Tibial nerve (tissue), 4 donors: ENCODE measurements at places on chromosomes 7 and 10. TPM values are rescaled to one million over a fixed set of nuclear protein-coding genes. Genes with fewer than 3 reads are reported as not detected.

Gene ENO4
- not detected for total RNA-seq

DNA sequence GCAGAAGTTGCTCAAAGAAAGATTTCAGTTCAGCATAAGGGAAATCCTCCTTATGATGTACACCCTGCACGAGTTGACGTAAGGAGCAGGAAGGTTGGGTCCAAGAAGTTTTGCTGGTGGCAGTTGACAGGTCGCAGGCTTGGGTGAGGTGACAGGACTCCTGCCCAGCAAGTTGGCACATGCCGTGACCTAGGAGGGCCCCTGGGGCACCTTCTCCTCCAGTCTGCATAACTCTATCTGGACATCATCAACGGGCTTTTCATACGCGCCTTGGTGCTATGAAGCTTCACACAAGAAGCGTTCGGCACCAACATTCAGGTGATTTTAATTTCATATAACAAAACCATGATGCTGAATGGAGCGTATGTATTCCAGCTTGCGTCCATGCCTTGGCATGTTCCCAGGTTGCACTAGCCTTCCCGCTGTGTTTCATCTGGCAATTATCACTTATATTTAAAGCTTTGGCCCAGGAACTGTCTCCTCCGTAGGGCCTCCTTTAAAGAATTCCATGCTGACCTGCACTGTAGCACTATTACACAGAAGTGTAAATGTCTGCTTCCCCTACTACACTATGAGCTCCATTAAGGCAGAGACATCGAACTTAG, 651.6 kb upstream of the FOXK1 start:
- no peak for DNase-seq

DNA sequence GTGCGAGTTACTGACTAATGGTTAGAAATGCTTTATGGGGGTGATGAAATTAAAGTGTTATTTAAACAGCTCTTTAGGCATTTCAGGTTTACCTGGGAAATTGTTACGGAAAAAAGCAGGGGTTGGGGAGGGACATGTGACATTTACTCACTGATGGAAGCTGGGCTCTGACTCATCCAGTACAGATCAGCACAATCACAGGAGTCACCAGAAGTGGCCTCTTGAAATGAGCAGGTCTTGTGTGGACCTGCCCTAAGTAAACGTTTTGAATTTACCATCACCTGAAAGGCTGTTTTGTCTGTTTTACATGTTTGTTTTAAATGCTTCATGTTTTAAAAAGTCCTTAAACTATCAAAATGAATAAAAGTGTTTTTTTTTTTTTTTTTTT, 2.3 kb downstream of the GLRX3 start:
- DNase-seq, result no peak

Gene GATAD1
- 91.2 TPM for total RNA-seq

DNA sequence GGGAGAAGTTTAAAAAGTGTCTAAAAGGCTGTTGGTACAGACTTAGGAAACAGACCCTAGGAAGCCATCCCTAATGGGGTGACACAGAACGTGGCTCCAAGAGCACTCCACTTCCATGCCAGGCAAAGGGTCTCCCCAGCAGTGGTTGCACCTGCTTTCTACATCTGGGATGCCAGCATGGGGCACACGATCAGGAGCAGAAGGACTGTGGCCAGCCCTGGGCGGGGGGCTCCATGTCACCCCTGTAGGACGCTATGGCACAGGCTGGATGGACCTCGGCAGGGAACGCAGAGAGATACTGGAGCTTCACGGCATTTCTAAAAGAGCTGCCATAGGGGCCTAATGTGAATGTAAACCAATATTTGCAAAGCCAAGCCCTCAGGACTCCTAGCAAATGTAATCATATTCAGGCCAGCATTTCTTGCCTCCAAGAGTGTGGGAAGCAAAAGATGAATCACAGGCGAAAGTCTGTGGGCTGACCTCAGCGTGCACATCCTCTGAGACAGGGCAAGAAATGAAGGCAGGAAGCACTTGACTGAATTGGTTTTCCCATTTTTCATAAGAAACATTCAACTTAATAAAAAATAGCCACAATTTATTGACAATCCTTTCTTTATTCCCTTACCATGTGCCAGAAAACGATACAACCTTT, 93.9 kb downstream of the ATXN7L1 start:
- peak; percentile 13 for DNase-seq

Gene OR13A1
- not detected for total RNA-seq

Gene CARD11
- total RNA-seq, result 2.9 TPM

Gene ADRB1
- 1.3 TPM for total RNA-seq

Gene EBLN1
- not detected for total RNA-seq

- no peak for DNase-seq
Measured at GRCh38 chr10:7383442-7383841, 27.4 kb downstream of the SFMBT2 start.

- DNase-seq, result no peak
Measured at GRCh38 chr10:13184730-13185514, 23.6 kb downstream of the MCM10 start.

GRCh38 chr10:93062514-93063143, 2.0 kb downstream of the CYP26C1 start:
- DNase-seq, result no peak

DNA sequence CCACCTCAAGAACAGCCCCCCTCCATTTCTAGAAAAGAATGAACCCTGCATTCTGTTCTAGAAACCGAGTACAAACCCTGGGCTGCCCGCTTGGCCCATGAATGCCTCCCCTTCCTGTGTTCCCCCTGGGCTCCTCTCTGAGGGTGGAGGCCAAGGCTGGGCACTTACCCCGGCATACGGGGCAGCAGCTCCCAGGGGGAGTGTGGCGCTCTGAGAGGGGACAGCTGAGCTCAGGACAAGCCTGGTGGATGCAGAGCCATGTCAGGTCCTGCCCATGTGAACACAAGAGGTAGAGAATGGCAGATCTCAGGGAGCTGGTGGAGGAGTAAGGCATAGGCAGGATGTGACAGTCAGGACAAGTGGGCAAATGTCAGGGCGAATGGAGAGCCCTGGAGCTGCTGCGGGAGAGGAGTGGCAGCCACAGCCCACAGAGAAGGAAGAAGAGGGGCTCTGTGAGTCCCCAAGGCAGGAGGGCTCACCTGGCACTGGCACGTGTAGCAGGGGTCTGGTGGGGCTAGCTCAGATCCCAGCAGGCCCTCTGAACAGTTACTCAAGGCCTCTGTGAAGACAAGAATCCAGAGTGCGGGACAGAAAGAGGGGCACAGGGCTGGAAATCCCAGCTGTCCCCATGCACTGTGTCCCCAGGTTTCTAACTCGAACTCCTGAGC, 18.9 kb downstream of the ATP6V1F start:
- DNase-seq, result no peak

Gene RBM20
- 2.5 TPM for total RNA-seq

DNA sequence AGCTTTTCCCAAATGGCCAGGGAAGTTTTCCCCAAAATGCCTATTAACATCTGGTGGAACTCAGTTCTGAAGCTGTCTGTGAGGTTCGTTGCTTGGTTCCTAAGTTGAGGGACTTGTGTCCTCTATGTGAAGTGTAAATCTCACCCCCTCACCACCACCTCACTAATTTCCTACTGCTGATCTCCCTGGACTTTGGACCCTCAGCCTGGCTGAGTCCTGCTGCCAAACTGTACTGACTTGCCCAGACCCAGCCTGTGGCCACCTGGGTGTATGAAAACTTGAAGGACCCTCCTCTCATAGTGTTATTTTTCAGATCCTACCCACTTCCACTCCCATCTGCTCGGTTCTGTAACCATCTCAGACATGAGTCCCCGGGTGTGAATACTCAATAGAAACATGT, 94.9 kb downstream of the MET start:
- DNase-seq, result no peak

GRCh38 chr10:32680803-32681557, 235.0 kb downstream of the CCDC7 start:
- no peak for DNase-seq

Gene TMEM236
- total RNA-seq, result 1.7 TPM

DNA sequence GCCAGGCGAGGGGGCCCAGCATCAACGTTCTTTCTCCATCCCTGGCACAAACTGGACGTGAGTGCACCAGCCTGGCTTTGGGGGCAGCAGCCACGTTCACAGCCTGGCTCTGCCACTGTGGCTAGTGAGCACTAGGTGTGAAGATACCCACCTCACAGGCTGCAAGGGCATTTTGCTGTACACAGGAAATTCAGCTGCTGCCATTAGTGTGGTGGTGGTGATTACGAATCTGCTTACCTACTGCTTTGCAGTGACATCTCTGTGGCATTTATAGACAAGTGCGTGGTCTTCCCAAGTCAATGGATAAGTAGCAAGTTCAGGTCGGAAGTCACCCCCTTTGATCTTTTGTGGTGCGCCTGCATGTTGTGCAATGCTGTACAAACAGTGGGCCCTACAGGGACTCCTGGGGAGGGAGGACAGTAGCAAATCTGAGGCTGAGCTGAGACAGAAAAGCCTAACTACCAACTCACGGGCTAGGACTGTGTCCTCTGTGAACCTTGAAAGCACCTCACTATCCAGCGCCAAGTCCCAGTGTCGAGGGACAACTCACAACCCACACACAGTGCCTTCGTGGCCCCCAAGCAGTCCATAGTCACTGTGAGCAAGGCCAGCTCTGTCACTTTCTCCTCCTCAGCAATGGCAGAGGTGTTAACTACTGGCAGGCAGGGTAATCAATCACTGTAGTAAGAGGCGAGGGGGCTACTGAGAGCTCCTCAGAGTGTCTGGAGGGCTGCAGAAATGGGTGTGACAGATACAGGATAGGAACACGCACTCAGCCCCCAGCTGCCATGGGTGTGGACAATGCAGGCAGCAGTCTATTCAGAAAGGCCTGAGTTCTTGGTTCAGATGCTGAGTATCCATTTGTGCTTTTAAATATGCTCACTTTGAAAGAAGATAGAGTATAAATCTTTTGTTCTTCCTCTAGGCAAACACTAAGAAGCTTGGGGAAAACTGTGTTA, 17.0 kb upstream of the MMP21 start:
- DNase-seq, result no peak

Gene SFRP5
- 519 TPM for total RNA-seq

Gene EGR2
- 29.1 TPM for total RNA-seq

DNA sequence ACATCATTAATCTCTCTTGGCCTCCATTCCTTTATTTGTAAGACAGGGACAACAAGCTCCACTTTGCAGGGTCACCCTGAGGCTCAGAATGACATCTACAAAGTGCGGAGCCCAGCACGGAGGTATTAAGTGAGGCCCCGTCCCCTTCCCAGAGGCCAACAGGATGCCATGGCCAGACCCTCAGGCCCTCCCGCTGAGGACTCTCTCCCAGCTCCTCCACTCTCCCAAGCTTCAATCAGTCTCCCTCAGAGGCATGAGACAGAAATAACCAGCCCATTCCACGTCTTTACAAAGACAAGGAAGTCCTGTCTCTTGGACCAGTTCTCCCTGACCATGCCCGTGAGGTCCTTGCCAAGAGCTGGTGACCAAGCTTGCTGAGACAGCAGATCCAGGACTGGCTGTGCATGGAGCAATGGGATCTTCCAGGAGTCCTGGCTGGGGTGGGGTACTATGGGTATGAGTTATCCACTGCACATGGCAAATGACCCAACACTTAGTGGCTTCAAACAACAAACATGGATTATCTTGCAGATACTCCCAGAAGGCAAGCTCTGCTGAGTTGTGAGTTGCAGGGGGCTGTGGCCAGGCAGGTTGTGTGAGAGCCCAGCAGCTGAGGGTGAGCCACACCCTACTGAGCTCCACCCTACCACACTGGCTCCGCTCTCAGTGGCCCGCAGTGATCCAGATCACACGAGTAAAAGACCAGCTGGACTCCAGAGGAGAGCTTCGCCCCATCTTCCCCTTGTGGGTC, 4.3 kb upstream of the PPIF start:
- no peak for DNase-seq

Gene NKX2-3
- total RNA-seq, result not detected

GRCh38 chr7:108330227-108330626, 126.0 kb downstream of the NRCAM start:
- DNase-seq, result no peak

GRCh38 chr10:55627501-55628051, 733.5 kb downstream of the ZWINT start:
- DNase-seq, result no peak

Gene SPDYE9
- total RNA-seq, result not detected

DNA sequence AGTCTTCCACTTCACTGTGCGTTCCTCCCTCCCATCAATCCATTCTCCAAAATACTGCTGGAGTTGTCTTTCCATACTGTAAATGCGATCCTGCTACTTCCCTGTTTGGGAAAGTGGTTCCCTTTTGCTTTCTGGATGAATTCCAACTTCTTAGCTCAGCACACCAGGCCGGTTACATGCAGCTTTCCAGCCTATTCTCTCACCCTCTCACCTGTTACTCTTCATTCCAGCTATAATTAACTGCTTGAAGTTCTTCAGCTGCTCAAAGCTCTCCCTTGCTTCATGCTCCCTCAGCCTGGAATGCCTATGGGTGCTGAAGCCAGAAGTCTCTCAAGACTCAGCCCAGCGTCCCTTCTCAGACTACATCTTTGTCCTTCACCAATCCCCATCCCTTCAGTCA, 6.0 kb upstream of the ZNRF2 start:
- DNase-seq, result no peak

DNA sequence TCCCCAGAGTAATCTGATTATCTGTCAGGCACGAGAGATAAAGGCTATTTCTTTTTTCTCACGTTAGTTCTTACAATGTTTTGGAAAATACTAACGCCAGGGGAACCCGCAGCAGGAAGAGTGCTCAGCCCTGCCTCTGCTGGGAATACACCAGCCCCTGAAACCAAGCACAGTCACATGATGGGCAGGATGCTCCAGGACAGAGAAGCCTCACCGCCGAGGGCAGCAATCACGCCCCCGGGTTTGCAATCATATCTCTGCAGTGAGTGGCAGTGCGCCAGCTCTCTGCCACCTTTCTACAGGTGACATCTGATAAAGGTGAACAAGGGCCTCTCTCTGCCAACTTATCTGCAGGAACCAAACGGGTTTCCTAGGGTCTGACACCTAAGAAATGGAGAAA, 39.8 kb downstream of the BRI3 start:
- DNase-seq, result no peak

DNA sequence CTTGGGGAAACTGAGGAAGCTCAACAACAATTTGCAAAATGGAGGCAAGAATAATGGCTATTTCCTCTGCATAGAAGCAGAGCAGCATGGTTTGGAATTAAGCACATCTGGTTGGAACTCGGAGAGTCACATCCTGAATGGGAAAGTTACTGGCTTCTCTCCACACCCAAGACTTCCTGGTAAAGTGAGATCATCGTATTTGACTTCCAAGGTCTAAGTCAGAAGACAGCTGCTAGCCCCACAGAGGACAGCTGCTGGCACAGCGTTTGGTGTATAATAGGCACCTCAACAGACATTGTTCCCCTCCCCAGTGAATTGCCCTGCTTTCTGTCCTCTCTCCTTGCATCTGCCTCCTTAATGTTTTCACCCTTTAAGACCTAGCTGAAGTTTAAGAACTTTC, 37.0 kb upstream of the NRF1 start:
- DNase-seq, result no peak

GRCh38 chr10:98431016-98431415, 15.7 kb downstream of the HPS1 start:
- no peak for DNase-seq

DNA sequence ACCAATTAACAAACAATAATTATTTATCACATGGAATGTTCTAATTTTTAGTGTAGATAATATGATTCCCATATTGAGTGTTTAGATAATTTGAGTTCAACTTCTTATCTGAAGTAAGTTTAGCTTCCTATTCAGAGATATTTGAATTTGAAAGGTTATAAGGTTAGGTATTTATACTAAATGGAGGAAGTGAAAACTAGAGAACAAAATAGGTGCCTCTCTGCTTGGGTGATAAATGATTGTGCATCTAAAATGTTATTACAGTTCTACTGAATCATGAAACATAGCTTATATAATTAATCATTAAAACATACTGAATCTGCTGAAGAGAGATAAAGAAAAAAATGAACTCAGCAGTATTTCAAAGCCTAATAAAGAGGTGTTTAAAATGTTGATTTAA, 1174.3 kb downstream of the XPNPEP1 start:
- no peak for DNase-seq
